ENCODE measurements at places on chromosomes 3 and 15. TPM values are rescaled to one million over a fixed set of nuclear protein-coding genes. Genes with fewer than 3 reads are reported as not detected.
A peak's percentile ranks its signal among the peaks of the same experiment; 100 is the strongest.

GRCh38 chr15:59372352-59373211 is at the start of gene MYO1E:
Gene MYO1E (minus strand): TSS chr15:59372871. CDS start chr15:59372500, 371 bp downstream.
- DNase-seq = peak; percentile 90

ANKRD63 gene
- 0.42 TPM for total RNA-seq

KBTBD13 gene
- total RNA-seq = 3.2 TPM

- no peak for DNase-seq
Measured at GRCh38 chr3:138220242-138220641, 33.1 kb downstream of the ARMC8 start.

DNA sequence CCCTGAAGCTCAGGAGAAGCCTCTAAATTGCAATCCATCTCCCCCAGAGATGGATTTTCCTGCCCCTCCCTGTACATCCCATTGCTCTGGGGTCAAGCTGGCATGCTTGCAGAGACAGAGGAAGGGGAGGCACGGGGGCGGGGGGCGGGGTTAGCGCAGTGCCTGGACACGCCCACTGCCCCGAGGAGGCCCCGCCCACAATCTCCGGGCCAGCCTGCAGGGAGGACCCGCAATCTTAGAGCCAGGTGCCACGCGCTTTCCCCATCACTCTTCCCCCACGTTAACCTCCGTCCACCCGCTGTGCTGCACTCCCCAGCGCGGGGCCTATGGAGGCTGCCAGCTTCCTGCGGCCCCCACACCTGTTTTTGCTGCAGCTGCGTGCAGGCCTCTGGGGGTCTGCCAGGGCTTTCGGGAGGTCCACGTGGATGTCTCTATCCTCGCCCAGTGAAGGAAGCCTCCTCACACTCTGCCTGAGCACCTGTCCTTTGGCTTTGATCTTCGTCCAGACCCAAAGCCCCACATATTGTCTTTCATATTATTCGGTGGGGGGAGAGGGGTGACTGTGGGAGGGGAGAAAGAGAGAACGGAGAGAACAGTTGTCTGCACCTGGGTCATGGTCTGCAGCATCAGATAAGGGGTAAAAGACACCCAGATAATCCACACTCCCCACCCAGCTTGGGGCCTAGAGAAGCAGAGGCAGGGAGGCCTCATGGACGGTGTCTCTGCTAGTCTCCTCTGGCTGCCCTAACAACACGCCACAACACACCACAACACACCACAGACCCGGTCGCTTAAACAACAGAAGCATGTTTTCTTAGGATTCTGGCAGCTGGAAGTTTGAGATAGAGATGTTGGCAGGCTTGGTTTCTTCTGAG is 118.0 kb upstream of the MEF2A start:
- no peak for DNase-seq

DNA sequence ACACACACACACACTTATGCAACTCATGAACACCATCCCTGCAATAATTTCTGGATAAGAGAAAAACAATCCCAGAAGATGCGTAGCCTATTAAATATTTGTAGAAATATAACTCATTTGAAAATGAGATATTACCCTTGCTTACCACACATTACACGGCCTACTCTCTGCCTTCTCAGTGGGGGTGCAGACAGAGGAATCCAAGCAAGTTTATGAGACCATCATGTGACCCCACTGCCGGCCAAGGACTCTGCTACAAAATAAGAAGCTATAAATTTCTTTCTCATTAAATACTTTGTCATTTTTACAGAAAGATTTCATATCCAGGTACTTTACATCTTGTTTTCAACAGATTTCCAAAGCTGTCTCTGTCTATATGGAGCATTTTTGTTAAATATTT is 286.3 kb downstream of the ZNF385D start:
- peak; percentile 13 for DNase-seq

DNA sequence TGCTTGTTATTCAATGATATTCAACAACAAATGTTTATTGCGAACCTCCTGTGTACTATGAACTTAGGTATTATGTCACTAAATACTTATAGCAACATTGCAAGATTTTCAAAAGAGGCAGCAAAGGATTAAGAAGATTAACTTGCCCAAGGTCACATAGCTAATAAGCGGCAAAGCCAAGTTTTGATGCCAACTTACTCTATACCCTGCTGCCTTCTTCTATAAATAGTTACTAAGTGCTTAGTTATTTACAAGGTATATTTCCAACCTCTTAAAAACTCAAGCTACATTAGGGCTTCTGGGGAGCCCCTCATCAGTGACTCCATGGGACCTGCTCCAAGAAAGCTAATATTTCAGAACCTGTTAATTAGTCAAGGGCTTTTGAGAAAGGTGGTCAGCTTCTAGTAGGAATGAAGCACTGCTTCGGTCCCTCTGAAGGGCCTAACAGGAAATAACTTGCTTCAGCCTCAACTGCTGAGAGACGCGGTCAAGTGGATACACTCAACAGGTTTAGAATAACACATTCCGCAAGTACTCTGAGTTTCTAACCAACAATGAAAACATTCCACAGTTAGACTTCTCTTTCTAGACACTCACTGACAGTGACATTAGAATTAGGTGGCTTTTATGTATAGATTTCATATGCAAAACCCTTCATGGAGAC is 125.5 kb downstream of the DGKG start:
- DNase-seq = no peak

Measured in right cardiac atrium (tissue), 5 donors.